ENCODE measurements at places on chromosomes 16 and 17.

DNA sequence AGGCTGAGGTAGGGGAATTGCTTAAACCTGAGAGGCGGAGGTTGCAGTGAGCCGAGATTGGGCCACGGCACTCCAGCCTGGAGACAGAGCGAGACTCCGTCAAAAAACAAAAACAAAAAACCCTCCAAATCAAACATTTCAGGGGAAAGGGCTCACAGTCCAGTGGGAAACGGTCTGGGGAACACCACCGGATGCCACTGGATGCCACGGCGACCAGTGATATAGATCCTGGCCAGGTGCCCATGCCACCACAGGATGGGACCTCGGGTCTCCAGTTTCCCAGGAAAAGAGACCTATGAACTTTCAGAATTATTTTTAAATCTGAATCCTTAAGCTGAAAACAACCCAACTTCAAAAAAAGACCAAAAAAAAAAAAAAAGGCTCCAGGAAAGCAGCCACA, 12.3 kb downstream of the CEP131 start:
- no peak for DNase-seq

- DNase-seq = no peak
These were observed 31.0 kb upstream of the DHRS7B start for GRCh38 chr17:21095735-21096134.

- DNase-seq = no peak
These were observed 74.1 kb downstream of the TMEM132E start for GRCh38 chr17:34653511-34653910.

DNA sequence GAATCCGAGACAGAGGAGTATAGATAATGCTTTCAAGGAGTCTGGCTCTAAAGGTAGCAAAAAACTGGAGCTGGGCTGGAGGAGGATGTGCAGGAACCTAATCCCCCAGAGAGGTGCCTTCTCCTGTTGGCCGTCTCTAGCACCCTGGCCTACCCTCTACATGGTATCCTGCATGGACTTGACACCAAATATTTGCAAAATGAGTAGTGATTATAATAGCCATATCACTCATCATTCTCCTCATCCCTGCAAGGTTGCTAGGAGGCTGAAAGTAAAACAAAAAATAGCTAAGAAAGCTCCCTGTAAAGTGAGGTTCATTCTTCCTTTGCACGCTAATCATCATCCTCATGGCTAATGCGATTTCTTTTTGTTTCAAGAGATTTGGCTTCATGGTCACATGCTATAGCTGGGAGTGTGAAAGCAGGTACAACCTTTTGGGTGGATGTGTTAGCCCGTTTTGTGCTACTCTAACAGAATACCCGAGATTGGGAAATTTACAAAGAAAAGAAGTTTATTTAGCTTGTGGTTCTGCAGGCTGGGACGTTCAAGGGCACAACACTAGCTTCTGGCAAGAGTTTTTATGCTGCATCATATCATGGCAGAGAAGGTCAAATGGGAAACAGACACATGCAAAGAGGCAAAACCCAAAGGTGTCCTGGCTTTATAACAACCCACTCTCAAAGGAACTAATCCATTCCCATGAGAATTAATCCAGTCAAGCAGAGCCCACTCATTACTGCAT, 27.1 kb upstream of the CIITA start:
- DNase-seq = no peak

DNA sequence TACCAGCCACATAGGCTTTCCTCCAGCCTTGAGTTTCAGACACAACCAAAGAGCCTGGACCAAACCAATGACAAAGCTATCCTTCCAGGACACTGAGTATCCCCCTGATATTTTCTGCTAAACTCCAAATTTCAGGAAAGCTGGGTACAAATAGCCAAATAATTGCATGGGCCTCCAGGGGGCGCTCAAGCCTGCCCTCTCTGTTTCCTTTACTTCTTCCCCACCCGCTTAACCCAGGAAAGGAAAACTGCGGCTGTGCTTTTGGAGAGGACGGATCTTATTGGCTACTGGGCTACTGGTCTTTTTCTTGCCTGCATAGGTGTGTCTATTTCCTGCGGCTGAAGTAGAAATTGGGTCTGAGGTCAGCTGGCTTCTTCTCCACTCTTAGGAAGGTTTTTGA, 30.1 kb downstream of the GNGT2 start:
- no peak for DNase-seq

- DNase-seq = no peak
These were observed 61.1 kb upstream of the NOL11 start for GRCh38 chr17:67656494-67657203.

DNA sequence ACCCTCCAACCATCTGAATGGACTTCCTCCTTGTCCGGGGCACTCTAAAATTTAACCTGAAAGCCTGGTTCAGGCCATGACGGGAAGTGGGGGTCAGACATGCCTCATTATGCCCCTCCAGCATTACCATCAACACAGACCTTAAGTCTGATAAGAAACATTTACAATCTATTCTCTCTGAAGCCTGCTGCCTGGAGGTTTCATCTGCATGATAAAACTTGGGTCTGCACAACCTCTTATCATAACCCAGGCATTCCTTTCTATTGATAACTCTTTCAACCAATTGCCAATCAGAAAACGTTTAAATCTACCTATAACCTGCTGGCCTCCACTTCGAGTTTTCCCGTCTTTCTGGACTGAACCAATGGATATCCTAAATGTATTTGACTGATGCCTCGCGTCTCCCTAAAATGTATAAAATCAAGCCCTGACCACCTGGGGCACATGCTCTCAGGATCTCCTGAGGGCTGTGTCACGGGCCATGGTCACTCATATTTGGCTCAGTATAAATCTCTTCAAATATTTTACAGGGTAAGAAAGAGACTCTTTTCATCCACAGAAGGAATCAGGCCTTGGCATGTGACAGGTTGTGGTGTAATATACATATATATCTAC, 45.6 kb downstream of the LYRM1 start:
- no peak for DNase-seq

- peak; percentile 94 for DNase-seq
These were observed 194.0 kb upstream of the CIBAR2 start for GRCh38 chr16:85306071-85306792.

GRCh38 chr17:27860971-27861664, 32.0 kb downstream of the LYRM9 start:
- no peak for DNase-seq

- DNase-seq = no peak
These were observed 7.8 kb downstream of the CBX1 start for GRCh38 chr17:48093341-48094045.

- DNase-seq = no peak
These were observed 61.0 kb upstream of the RBL2 start for GRCh38 chr16:53372992-53373871.

GRCh38 chr17:34565713-34566112, 13.7 kb upstream of the TMEM132E start:
- no peak for DNase-seq

GRCh38 chr17:66509926-66510325, 207.5 kb downstream of the PRKCA start:
- DNase-seq = no peak

DNA sequence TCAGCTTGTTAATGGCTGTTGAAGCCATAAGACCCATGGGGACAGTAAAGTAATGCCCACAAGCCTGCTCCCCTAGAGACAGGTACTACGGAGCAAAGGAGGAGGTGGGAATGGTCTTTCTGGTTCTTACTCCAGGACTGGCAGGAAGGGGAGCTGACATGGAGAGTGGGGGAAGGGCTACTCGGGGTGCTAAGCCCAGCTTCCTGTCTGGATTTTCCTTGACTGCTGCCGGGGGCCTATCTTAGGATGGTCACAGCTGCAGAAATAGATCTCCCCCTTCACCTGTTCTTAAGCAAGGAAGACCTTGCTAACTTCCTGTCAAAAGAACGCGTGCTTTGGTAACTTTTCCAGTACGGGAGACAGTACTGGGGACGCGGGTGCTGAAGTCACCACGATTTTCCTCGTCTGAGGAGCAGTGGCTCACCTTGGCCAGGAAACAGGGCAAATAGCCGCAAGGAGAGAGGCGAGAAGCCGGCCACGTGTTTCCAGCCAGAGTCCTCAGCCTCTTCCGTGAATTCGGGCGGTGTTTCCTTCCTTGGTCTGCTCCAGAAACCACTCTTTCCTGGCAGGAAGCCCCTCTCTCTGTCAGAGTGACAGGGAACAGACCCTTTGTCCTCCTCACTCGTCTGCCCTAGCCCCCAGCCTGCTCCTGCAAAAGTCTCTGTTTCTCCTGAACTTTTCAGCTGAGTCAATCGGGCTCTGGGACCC, 656 bp upstream of the PRR29 start:
- no peak for DNase-seq

- no peak for DNase-seq
These were observed 66.6 kb downstream of the NOS2 start for GRCh38 chr17:27733773-27734172.

DNA sequence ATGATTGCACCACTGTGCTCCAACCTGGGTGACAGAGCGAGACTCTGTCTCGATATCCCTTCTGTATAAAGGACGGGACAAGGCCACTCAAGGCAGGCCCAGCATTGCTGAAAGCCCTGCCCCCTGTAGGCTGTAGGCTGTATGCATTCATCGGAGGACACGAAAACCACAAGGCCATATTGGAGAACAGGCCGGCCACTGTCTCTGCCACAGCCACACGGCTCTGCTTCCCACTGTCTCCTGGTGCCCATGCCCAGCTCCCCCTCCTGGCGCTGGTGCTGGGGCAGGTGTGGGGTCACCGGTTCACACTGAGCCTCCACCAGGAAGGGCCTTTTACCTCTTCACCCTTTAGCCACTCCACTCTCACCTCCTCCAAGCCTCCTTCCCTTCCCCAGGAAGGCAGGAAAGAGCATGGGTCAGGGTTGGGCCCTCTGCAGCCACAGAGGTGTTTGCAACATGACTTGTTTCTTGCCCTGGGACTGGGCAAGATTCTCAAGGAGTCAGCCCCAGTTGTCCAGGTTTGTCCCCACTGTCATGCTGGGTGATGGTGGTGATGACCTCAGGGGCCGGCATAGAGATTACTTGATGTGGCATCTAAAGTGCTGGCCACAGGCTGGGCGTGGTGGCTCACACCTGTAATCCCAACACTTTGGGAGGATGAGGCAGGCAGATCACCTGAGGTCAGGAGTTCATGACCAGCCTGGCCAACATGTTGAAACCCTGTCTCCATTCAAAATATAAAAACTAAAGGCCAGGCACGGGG, 5.3 kb upstream of the NTN3 start:
- no peak for DNase-seq

DNA sequence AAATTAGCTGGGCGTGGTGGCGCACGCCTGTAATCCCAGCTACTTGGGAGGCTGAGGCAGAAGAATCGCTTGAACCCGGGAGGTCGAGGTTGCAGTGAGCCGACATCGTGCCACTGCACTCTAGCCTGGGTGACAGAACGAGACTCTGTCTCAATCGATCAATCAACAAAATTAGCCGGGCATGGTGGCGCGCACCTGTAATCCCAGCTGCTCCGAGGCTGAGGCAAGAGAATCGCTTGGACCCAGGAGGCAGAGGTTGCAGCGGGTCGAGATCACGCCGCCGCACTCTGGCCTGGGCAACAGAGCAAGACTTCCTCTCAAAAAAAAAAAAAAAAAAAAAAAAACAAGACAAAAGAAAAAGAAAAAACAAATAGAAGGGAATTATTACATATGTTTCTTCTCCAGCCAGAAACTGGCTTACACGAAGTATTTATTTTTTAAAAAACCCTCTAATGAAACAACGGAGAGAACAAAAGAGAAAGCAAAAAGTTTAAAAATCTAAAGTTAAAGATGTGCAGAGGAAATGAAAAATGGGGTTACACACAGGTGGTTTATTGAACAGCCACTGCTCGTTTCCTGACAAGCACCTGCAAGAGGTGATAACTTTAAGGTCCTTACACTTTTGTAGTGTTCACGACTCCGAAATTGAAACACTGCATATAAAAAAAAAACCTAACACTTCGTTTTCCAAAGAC, 1.4 kb downstream of the SYNRG start:
- no peak for DNase-seq

DNA sequence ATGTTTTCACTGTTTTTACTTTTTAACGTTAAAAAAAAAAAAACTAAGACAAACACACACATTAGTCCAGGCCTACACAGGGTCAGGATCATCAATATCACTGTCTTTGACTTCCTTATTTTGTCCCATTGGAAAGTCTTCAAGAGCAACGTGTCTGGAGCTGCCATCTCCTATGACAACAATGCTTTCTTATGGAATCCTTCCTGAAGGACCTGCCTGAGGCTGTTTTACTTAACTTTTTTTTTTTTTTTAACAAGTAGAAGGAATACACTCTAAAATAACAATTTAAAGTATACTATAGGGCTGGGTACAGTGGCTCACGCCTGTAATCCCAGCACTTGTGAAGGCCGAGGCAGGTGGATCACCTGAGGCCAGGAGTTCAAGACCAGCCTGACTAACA, 71.8 kb upstream of the BCAR1 start:
- no peak for DNase-seq

DNA sequence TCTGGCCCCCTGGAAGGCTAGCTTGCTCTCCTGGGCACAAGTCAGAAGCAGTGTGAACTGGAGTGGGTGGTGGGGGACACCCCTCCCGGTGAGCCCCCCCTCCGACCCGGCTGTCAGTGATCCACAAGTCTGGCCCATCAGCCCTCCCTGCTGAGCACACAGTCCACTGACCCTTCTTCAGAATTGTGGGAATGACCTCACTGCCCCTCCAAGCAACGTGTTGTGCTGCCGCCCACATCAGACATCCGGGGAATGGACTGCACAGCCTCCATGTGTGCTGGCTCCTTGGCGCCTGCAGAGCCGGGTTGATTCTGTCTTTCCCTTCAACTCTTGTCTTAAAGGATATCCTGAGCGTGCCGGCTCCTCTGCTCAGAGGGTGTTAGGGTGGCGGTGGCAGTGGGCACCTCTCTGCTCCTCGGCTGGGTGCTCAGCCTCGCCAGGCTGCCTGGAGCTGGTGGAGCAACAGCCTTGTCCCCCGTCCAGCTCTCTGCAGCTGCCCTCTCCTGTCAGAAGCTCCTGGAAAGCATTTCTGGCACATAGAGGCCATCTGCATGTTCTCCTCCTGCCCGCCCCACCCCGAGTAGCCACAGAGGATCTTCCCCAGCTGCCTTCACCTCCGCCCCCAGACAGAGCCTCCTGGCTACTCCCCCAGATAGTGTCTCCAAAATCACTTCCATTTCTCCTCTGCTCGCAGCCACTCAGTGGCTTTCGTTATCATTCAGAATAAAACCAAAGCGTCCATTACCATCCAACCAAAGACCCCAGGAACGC, 19.8 kb downstream of the NPTX1 start:
- DNase-seq = no peak

GRCh38 chr17:58996968-58997367, 109.7 kb downstream of the TRIM37 start:
- no peak for DNase-seq

Data from coronary artery (tissue), 2 donors.